CD4-positive, alpha-beta memory T cell (primary cell): ENCODE measurements at places on chromosomes 13 and 19. TPM values are rescaled to one million over a fixed set of nuclear protein-coding genes. Genes with fewer than 3 reads are reported as not detected.
A peak's percentile ranks its signal among the peaks of the same experiment; 100 is the strongest.

DNA sequence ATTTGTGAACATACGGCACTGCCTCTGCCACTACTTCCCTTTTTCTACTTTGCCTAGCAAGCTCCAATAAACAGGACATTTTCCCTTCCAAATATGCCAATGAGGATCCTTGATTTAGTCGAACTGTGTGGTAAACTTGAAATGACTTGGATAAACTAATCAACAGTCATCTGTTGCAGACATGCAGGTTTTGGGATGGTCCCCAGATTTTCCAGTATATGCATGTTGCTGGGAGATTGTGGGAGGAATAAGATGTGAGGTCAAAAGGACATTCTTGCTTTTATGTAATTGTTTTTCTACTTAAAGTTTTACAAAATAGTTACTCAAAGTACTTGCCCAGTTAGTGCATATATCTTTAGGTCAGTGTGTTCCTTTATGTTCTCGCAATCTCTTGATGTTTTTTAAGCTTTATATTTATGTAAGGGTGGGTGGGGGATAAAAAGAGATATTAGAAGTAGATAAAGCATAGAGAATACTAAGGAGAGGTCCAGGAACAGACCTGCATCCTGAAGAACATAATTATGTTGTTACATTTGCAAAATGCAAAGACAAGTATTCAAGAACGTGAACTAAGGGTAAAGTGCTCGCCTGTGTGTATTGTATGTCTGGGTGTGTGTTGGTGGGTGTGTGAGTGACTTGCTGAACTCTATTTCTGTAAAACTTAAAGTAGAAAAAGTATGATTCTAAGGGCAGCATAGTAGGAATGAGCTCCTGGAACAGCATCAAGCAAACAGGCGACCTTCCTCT is 88.4 kb upstream of the OXGR1 start:
- no peak for DNase-seq

DNA sequence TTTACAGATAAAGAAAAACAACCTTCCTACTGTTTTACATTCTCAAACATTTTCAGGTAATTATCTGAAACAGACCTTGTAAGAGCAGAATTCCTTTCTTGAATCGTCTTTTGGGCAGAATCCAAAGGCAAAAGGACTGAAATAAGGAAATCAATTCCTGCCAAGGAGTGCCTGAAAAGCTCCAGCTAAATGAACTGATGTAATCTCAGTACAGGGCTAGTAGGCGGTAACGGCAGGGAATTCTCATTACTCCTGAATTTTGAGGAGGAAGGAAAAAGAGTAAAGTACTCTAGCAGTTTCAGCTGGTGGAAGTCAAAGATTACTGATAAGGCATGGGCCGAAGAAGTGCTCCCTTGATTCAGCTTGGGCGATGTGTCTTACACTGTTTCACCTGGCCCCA is 168.4 kb downstream of the PCDH9 start:
- DNase-seq: no peak

- DNase-seq: peak; percentile 19
These were observed 535 bp downstream of the CDKN2D start for GRCh38 chr19:10568062-10568825.

GRCh38 chr13:32202268-32202667 is 112.9 kb downstream of the ZAR1L start:
- no peak for DNase-seq

DNA sequence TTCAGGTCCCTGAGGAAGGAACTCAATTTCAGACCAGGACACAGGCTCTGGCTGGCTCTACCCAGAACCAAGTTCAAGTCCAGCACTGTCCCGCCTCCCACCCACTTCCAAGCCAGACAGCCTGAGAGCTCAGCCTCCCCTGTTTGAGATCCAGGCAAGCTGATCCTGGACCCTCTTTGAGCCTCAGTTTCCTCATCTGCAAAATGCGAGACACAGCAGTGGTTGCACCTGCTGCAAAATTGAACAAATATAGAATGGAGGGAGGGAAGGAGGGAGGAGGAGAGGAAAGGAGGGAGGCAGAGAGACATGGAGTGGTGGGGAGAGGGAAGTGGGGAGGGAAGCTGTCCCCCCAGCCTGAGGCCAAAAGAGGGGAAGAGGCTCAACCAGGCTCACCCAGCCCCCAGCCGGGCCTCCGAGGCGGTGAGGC is 751 bp downstream of the TMEM221 start:
- no peak for DNase-seq

DNA sequence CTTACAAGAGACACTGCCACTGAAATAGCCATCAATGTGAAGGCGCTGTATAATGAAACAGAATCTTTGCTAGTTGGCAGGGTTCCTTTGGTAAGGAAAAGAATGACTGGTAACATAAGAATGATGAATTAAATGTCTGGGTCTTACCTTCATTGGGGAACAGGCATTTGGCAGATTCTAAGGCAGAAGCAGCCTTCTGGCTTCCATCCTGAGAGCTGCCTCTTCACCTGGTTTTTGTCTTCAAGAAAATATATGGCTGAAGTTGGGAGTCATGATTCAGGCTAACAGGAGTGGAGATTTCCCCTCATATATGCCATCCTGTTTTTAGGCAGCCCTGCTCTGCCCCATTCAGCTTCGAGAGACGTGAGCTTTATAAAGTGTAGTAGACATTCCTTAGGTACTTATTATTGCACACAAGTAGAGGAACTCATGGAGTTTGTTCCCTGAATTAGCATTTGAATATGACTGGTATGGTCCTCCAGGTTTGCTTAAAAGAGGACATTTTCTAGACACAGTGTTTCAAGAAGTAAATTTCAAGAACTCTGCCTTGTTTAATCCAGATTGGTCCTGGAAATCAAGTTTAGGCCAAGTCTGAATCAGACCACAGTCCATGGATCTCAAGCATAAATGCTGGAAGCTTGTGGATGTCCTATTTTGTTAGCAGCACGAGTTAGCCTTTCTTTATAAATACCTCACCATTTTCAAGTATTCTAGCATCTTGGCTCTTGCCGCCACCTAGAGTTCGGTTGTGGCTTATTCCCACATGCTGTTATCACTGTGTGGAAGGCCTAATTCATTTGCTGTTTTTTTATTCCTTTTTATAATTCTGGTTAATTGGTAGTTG is 56.2 kb upstream of the AKAP11 start:
- peak; percentile 7 for DNase-seq

GRCh38 chr19:46639358-46640182 is 3.6 kb upstream of the GNG8 start:
- no peak for DNase-seq

- DNase-seq: no peak
These were observed 18.7 kb downstream of the TMEM161A start for GRCh38 chr19:19119325-19120237.

The ZNF776 gene
- total RNA-seq: 38.9 TPM

The TEX29 gene
- 0.50 TPM for total RNA-seq
